ENCODE measurements at places on chromosomes 12 and 14.

GRCh38 chr12:1453810-1454209, 140.6 kb downstream of the FBXL14 start:
- DNase-seq = no peak

DNA sequence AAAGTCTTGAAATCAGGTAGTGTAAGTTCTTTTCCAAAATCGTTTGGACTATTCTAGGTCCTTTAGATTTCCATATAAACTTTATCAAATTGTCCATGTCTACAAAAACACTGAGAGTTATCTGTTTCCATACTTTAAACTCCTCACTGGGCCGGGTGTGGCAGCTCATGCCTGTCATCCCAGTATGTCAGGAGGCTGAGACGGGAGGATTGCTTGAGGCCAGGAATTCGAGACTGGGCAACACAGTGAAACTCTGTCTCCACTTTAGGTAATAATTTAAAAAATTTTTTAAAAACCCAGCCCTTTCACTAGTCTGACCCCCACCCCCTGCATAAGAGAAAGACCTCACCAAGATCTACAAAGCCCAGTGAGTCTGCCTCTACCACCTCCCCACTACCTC, 6.4 kb upstream of the ISM2 start:
- DNase-seq = no peak

- no peak for DNase-seq
Measured at GRCh38 chr12:92294676-92295440, 149.2 kb upstream of the BTG1 start.

- no peak for DNase-seq
Measured at GRCh38 chr12:12083688-12084087, 12.9 kb downstream of the BCL2L14 start.

GRCh38 chr12:5428332-5429221, 3.3 kb upstream of the NTF3 start:
- DNase-seq = no peak

DNA sequence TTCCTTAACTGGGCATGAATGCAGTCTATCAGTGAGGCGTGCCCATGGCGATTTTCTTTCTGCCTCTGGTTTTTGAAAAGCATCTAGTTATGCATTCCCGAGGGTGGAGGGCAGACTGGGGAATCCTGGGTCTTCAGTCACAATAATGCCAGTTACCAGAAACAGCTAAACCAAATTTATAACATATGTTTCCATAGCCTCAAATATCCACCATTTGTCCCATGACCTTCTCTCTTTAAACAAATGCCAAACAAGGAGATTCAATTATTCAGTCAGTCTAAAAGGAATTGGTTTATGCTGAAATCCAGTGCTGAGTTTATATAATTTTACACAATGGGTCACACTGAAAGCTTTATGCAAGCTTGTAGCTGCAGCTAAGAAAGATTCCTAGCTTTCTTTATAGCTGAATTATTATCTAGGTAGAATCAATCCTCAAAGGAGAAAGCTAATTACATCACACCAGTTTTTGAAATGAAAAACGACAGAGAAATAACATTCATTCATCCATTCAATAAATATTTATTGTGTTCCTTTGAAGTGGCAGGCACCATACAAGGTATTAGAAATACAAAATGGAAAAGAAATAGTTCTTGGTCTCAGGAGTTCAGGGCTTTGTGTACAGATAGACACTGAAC, 131.3 kb upstream of the RAP1B start:
- no peak for DNase-seq

DNA sequence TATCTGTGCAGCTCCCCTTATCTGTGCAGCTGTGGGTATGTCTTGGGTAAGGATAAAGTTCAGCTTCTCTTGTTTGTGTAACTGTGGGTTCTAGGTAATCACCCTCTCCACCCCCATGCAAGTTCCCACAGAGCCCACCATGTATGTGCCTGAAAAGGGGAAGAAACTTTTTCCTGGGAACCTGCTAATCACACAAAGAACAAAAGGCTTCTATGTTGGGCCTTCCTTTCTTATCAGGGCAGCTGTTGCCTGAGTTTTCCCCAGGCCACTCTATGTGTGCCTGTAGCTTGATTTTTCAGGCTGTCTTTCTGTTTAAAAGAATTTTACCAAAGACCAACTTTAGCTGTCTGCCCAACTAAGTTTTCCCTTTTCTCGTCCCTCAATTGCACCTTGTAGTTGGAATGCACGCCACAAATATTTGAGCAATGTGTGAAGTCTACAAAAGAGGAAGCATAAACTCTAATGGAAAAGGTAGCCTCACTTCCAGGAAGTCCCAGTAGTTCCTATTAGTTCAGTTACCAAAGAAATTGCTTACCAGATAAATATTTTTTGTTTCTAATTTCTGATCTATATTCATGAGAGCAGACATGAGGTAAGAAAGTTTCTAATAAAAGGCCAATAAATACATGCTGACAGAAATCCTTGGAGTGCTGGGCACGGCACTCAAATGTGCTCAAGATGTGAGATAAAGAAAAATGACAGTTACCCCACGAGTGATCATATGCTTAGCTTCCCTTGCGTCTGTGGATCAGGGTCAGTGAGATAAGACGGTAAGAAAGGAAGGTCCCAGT, 2.7 kb upstream of the GALC start:
- no peak for DNase-seq

- peak; percentile 70 for DNase-seq
Measured at GRCh38 chr14:71687166-71687831, 244.9 kb upstream of the RGS6 start.

DNA sequence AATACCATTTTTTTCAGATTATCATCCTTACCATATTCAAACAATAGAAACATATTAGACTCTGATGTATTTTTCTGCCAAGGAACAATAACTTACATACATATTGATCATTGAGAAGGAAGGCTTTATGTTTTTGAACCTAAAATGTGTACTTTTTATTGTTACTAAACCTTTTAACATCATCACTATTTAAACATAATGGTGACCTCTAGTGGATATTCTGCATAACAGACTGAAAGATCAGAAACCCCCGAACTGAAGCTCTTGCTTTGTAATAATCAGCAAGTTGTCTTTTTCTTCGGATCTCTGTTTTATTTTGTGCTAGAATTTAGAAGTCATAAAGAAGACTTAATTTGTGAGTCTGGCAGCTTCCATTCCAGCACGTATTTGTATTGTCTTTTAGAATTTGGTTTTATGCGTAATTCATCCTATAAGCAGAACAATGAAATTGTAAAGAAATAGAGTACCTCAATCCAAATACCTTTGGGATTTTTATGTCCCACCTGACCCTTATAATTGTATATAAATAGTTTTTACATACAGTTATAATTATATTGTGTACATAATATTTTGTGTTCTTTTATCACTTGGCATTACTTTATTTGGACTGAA, 125.9 kb upstream of the ATF1 start:
- DNase-seq = peak; percentile 80

GRCh38 chr14:51574009-51574408, 77.7 kb upstream of the FRMD6 start:
- no peak for DNase-seq

All from NCI-H2171 treated with DMSO at 0.1 percent for 48 hours (cell line).